ENCODE measurements at places on chromosomes 6 and 20. TPM values are rescaled to one million over a fixed set of nuclear protein-coding genes. Genes with fewer than 3 reads are reported as not detected.

Gene HCK
- not detected for total RNA-seq

Gene VIP
- not detected for total RNA-seq

Gene XKR7
- 0.04 TPM for total RNA-seq

Gene SPEF1
- total RNA-seq = 0.26 TPM

Gene FOXC1
- total RNA-seq = 0.49 TPM

Gene GJA1
- total RNA-seq = 120 TPM

Gene PTPRT
- not detected for total RNA-seq

Gene IL17A
- total RNA-seq = not detected

Gene STMND1
- total RNA-seq = not detected

Gene BTN3A1
- total RNA-seq = 14.8 TPM

Gene LY6G6C
- 0.80 TPM for total RNA-seq

Gene SLC4A11
- 1.1 TPM for total RNA-seq

All from A673 (cell line).